ENCODE measurements at places on chromosomes 3 and 15. TPM values are rescaled to one million over a fixed set of nuclear protein-coding genes. Genes with fewer than 3 reads are reported as not detected.

Gene TGM5
- not detected for total RNA-seq

Gene CNTN4
- total RNA-seq = 35.2 TPM

Gene CLRN1
- not detected for total RNA-seq

Gene GP5
- 0.27 TPM for total RNA-seq

Gene CADM2
- 7.8 TPM for total RNA-seq

Gene TPRG1
- total RNA-seq = 0.43 TPM

Gene TRAT1
- not detected for total RNA-seq

Gene PLCD1
- 22.6 TPM for total RNA-seq

Gene RYR3
- total RNA-seq = 0.37 TPM

Gene INSYN1
- total RNA-seq = 1.3 TPM

Gene FES
- total RNA-seq = 5.7 TPM

Gene SEMA3F
- total RNA-seq = 11.8 TPM

Gene IL17RE
- 9.1 TPM for total RNA-seq

Gene TLR9
- total RNA-seq = not detected

Gene TTC14
- 43.7 TPM for total RNA-seq

Gene SAMMSON
- not detected for total RNA-seq

Gene SNX22
- 7.7 TPM for total RNA-seq

Gene LRTM1
- not detected for total RNA-seq

Gene NOX5
- total RNA-seq = 0.13 TPM

Gene ZNF860
- total RNA-seq = 0.80 TPM

Gene CRYGS
- total RNA-seq = 1.9 TPM

Gene SENP5
- 37.9 TPM for total RNA-seq

Gene TMEM45A
- total RNA-seq = 82.6 TPM

Gene CCR9
- 0.20 TPM for total RNA-seq

Gene SENP8
- 2.0 TPM for total RNA-seq

Gene PRR20G
- not detected for total RNA-seq

Gene DAZL
- total RNA-seq = 0.33 TPM

Gene PLS1
- total RNA-seq = 22.8 TPM

Gene MITF
- 7.1 TPM for total RNA-seq

Gene ZPLD1
- 0.12 TPM for total RNA-seq

Gene ITIH1
- 120 TPM for total RNA-seq

Gene ZWILCH
- 10.8 TPM for total RNA-seq

Gene UCN2
- 0.08 TPM for total RNA-seq

Gene GOLGA8A
- total RNA-seq = 17.7 TPM

Gene ADAMTS17
- total RNA-seq = 2.7 TPM

Gene SCAMP2
- total RNA-seq = 64.0 TPM

Gene TNNC1
- 15.0 TPM for total RNA-seq

Gene PLIN1
- total RNA-seq = 6.3 TPM

Gene TERC
- 216 TPM for total RNA-seq

Gene OSBPL10
- total RNA-seq = 22.3 TPM

Measured in hepatocyte (in vitro differentiated cells).